ENCODE measurements at places on chromosomes 11 and 22. TPM values are rescaled to one million over a fixed set of nuclear protein-coding genes. Genes with fewer than 3 reads are reported as not detected.

The TSSK2 gene
- total RNA-seq = not detected

The LINC01488 gene
- total RNA-seq = not detected

The HOATZ gene
- total RNA-seq = not detected

The APOA1 gene
- total RNA-seq = not detected

The CCDC157 gene
- total RNA-seq = 2.4 TPM

GRCh38 chr11:102614031-102614430 lies 11.1 kb downstream of the MMP20 start:
- no peak for DNase-seq

- DNase-seq = peak; percentile 100
These were observed at the start of gene TMEM218 for GRCh38 chr11:125111343-125112207. Gene TMEM218 (minus strand): TSS chr11:125111626. CDS start chr11:125102241, 9,385 bp downstream.

- no peak for DNase-seq
These were observed 908.6 kb downstream of the NTM start for GRCh38 chr11:132278801-132279574.

GRCh38 chr22:44357966-44358465 lies 45.3 kb upstream of the SHISAL1 start:
- peak; percentile 73 for DNase-seq

DNA sequence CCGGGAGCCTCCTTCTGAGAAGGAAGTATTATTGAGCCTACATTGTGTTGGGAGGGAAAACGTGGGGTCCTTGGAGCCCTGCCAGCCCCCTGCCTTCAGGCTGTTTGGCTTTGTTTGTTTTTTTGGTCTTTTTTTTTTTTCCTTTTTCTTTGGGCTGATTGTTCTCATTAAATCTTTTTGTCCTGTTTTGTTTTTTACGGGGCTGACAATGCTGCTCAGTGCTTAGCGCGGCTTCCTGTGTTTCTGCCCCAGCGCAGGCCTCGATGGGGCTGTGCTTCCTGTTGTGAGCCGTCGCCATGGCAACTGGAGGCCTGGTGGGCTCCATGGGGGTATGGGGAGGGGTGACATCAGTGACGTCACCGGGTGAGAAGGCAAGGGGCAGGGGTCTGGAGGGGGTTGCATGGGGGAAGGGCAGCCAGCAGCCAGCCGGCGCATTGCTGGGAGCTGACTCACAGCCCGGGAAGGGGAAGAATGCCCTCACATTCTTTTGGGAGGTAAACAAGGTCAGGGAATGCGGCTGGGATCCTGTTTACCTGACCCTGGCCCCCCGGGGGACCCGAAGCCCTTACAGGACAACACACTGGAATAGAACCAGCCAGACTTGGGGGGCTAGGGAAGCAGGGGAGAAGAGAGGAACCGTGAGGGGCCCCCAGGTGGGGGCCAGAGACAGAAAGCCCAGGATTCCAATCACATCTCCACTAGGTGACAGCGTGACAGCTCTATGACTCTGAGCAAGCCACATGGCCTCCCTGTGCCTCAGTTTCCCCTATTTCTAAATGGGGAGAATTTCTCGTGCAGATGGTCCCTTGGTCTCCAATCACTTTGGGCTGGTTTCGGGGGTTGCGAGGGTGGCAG lies 22.2 kb upstream of the CBX7 start:
- DNase-seq = peak; percentile 90

DNA sequence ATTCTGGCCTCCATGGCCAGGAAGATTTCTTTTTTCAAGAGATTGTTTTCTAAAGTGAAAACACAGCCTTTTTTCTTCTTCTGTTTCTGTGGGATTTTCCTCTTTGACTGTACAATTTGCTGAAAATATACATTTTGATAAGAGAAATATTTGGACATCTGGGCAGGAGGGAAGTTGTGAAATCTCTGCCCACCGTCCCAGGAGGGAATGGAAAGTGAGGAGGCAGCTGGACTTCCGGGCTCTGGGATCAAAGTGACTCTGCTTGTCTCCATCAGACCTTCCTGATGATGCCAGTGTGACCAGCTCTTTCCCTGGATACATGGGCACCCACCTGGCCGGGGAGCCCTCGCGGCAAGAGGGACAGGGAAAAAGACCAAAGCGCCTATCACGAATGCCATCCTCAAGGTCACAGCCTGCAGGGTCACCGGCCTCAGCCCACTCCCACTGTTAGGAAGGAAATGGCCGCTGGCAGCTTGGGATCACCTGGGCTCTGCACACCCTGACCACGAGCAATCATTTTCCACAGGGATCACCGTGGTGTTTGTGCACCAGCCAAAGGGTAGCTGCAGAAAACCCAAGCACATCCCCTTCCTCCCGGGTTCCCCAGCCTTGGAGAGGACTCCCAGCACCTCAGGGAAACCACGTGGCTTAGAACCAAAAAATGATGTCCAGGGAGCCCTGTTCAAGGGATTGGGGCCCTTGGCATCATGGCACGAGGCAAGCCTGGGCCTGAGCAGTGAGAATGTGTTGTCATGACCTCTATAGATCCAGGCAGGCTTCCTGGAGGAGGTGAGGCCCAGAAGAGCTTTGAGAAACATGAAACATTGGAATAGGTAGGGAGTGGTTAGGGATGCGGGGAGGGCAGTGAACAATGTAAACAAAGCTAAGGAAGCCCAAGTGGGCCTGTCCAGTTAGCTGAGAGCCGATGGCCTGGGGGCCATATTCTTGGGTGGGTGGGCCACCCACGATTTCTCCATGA lies 29.1 kb upstream of the CCND1 start:
- no peak for DNase-seq

GRCh38 chr11:93648158-93648557 lies 13.3 kb upstream of the CEP295 start:
- no peak for DNase-seq

DNA sequence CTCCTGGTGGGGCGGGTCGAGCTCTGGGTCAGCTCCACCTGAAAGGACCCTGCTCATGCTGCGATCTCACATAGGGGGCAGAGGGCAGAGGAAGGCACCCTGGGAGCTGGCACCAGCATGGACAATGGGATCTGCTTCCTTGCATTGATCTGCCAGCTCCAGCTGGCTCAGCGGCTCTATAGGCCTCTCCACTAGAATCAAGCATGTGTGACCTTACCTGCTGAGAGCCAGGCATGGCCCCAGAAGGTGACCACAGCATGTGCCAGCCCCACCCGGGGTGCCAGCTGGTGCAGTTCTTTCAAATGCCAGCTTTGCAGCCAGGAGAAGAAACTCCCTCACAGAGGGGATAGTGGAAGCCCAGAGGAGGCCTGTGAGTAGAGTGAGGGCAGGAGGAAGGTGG lies 22.0 kb upstream of the KLHL35 start:
- DNase-seq = no peak

- DNase-seq = no peak
These were observed 13.5 kb downstream of the SCN3B start for GRCh38 chr11:123640677-123641494.

GRCh38 chr22:37335806-37336199 lies 53.5 kb downstream of the CYTH4 start:
- no peak for DNase-seq

Measured in aorta (tissue), 5 donors.